CD8-positive, alpha-beta memory T cell (primary cell): ENCODE measurements at places on chromosomes 13 and 19. TPM values are rescaled to one million over a fixed set of nuclear protein-coding genes. Genes with fewer than 3 reads are reported as not detected.

Gene ZNF30
- total RNA-seq = 6.4 TPM

GRCh38 chr13:54841682-54842081 is 1813.1 kb downstream of the OLFM4 start:
- no peak overlapping the region for H3K4me3 ChIP-seq
- H3K27me3 ChIP-seq = no peaks in the 10 kb centered on the region
- H3K27ac ChIP-seq = no peak overlapping the region

DNA sequence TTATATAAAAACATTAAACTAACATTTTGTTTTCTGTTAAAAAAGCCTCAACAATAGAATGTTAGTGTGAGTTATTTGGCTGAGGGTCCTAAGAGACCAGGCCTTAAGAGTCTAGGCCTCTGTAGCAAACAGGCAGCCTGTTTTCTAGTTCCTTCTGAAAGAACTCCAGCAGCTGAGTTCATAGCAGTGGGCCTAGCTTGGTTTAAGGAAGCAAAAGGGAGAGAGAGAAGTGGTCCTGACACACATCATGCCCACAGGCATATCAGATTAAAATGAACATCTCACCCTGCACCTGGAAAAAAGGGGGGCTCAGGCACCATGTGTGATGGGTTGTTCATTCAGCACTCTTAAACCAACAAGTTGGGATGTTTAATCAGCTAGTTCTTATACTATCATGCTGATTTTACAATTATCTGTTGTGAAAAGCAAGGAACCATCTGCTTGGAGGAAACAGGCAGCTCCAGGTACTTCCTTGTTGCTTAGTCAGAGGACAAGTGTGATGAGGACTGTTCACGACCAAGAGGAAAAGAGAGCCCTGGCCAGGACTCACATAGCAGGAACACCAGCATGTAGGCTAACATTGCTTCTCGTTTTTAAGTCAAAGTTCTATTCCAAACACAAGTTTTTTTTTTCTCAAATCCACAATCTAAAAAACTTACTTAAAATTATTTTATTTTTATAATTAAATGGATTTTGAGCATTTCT is 81.3 kb upstream of the FRY start:
- no peak overlapping the region for H3K4me3 ChIP-seq
- no peaks in the 10 kb centered on the region for H3K36me3 ChIP-seq
- no peaks in the 10 kb centered on the region for H3K27me3 ChIP-seq
- H3K27ac ChIP-seq = no peak overlapping the region
- no peak for DNase-seq
- H3K4me1 ChIP-seq = no peaks in the 10 kb centered on the region

Gene SLITRK1
- total RNA-seq = not detected

DNA sequence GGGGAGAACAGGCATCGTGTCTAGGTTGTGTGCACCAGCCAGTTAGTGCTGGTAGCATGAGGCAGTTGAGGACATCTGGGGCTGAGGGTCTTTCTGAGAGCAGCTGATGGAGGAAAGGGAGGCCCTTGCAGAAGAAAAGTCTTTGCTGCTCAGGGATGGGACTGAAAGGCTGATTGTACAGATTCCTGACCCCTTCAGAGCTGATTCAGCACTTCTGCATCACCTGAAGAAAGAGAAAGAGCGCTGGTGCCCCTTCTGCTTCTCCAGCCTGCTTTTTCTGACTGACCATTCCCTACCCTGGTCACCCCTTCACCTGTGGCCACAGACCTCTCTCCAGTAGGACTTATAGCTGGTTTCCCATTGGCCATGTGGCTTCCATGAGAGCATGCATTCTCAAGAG is 476.2 kb downstream of the TSHZ3 start:
- no peak overlapping the region for H3K4me3 ChIP-seq
- H3K27ac ChIP-seq = no peak overlapping the region
- DNase-seq = no peak
- no peaks in the 10 kb centered on the region for H3K36me3 ChIP-seq

- H3K36me3 ChIP-seq = peaks cover 13% of the 10 kb centered on the region
- peaks cover 17% of the 10 kb centered on the region for H3K4me1 ChIP-seq
- H3K27ac ChIP-seq = no peak overlapping the region
- no peak for DNase-seq
- no peaks in the 10 kb centered on the region for H3K27me3 ChIP-seq
These were observed 7.0 kb upstream of the GP6 start for GRCh38 chr19:55044771-55045716.

Gene ARHGEF7
- total RNA-seq = 45.9 TPM

GRCh38 chr19:33553530-33554310 is 32.1 kb upstream of the PEPD start:
- no peaks in the 10 kb centered on the region for H3K36me3 ChIP-seq
- no peak overlapping the region for H3K4me3 ChIP-seq
- H3K4me1 ChIP-seq = no peaks in the 10 kb centered on the region
- DNase-seq = no peak

Gene STOML3
- not detected for total RNA-seq

DNA sequence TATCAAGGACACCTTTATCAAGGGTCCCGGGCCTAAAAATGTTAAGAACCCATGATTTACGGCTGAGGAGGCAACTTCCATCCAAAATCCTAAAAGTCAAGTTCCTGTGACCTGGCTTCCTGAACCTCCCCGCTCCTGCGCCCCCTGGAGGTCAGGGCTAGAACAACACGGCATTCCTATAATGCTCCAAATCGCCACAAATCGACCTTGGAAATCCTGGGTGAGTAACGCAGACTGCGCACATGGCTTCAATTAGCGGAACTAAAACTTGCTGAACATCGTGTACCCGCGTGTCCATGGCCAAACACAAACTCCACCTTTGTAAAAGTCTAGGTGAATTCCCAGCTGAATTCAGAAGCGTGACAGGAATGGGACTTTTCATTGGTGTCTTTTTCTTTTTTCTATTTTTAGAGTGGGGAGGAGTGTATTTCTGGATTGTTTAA is 4.3 kb upstream of the C5AR1 start:
- peaks cover 2% of the 10 kb centered on the region for H3K27me3 ChIP-seq
- peaks cover 6% of the 10 kb centered on the region for H3K4me1 ChIP-seq
